ENCODE measurements at places on chromosomes 12 and 14. TPM values are rescaled to one million over a fixed set of nuclear protein-coding genes. Genes with fewer than 3 reads are reported as not detected.

RD3L gene
- total RNA-seq, result not detected

TTC9 gene
- total RNA-seq, result 0.95 TPM

KRT85 gene
- not detected for total RNA-seq

GRCh38 chr14:102853648-102854047 lies 68.8 kb upstream of the AMN start:
- DNase-seq, result no peak

DNA sequence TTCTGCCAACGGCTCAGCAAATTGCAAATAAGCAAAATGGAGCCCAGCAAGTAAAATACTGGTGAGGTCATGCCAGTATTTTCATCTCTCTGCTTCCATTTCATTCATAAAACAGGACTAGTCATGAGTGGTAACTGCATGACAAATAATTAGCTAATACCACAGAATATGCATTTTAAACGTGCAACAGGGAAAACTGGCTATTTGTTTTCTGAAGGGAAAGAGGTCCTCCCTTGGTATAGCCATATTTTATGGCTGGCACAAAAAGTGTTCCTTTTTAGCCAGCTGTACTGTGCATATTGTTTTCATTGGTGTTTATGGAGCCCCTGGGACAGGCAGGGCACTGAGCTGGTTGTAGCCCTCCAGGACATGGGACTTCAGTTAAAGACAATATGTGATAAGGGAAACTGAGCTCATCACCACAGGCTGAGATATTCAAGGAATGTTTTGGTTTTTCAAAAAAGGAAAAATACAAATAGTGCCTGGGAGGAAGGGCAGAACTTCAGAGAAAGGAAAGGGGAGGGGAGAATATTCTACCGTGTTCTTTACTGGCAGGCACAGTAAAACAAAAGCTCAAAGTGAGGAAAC lies 26.1 kb upstream of the FOXN3 start:
- peak; percentile 51 for DNase-seq

DNA sequence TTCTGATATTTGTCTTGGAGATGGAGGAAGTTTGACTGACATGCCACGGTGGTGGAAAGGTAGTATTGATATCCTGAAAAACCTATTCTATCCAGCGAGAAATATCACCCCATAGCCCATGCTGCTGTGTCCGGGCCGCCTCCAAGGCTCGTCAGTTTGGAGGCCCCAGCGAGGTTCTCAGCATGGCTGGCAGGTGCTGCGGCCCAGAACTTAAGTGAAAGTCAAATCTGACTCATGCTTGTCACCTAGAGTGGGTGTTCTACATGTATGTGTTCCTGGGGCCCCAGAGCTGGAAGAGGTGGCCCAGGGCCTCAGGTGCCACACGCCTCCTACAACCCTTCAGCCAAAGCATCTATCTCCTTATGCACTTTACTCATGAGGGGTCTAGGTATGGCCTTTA lies 92.9 kb downstream of the GCH1 start:
- no peak for DNase-seq

DNA sequence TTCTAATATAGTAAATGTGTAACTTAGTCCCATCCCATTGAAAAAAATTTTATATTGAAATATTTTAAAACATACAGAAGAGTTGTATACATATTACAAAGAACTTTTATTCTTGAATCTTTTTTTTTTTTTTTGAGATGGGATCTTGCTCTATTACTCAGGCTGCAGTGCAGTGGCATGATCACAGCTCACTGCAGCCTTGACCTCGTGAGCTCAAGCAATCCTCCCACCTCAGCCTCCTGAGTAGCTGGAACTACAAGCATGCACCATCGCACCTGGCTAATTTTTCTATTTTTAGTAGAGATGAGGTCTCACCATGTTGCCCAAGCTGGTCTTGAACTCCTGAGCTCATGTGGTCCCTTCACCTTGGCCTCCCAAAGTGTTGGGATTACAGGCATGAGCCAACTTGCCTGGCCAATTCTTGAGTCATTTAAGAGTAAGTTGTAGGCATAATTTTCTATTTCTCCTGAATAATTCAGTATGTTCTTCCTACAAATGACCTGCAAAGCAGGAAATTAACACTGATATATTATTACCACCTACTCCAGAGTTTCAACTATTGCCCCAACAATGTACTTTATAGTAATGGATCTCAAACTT lies 153.0 kb upstream of the BMP4 start:
- no peak for DNase-seq

- DNase-seq, result peak; percentile 24
These were observed 214.1 kb downstream of the DUSP6 start for GRCh38 chr12:89138048-89138852.

All from foreskin keratinocyte (primary cell).